GM19239 (cell line): ENCODE measurements at places on chromosomes 6 and 20.

DNA sequence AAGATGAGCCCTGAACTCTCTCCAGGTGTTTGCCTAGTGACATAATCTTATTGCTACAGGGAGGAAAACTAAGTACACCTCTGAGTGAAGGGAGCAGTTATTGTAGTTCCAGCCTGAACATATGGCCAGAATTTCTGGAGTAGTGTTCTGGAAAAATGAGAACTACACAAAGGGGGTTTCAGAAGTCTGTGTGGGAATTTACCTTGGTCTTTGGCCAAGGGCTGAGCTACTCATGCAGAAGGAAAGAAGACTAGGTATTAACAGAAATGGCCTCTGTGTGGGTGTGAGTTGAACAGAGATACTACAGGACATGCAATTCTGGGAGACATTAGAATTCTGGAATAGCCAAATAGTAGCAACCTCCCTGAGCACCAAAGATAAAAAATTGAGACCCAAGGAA, 1009.7 kb upstream of the GJE1 start:
- no peak for DNase-seq

GRCh38 chr20:51036827-51037531, 14.1 kb upstream of the KCNG1 start:
- no peak for DNase-seq

DNA sequence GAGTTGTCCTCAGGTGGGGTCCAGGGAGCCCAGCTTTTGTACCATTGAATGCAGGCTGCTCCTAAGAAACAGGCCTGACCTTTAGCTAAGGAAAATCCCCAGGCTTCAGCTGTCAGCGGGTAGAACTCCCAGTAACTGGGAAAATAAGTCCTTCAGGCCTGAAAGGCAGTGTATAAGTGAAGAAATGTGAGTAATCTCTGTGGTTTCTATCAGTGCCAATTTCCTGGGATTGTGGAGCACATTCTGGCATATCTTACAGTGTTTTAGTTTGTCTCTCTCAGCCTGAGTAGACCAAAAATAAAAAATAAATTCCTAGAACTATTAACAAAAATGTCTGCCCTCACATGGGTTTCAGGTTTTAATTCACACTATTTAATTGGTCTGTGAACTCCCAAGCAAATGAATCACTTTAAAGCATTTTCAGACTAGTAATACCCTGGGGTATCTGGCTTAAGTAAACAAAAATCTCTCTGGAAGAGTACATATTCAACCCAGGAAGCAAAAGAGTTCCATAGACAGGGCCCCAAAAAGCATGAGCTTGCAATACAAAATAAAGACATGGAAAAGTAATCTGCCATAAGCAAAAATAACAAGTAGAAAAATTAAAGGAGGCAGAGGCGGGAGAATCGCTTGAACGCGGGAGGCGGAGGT, 566.2 kb upstream of the NOX3 start:
- no peak for DNase-seq

DNA sequence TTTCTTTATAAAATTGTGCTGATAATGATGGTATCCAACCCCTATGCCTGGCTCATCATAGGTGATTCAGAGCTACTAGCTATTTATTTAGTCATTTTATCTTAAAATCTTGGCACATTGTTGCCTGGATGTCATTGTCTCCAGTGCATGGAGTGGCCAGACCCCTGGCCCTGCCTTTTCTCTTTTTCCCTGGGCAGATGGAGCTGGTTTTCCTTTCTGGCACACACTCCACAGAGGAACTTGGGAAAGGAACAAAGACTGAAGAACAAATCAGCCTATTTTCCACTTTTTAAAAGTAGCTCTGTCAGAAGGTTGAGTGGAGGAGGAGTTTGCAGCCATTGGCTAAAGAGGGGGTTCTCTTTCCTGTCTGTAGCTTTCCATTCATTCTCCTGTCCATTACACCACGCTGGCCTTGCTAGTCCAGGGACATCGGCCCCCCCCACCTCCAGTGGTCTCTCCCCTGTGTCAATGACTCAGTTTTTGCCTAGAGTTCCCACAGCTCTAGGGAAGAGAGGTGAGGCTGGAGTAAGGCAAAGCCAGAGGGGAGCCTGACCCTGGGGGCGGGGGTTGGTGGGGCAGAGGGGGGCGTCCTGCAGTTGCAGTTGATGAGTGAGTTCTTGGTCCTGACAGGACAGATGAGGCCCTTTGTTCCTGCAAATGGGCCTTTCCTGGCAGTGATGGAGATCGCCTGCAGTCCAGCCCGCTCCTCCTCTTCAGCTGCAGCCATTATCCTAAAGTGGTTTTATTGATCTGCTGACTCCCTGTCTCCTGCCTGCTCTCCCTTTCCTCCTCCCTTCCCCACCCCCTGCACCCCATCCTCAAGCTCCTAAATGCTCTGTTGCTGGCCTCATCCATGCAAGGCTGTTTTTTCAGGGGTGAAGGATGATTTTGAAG, 774.5 kb downstream of the DHX35 start:
- DNase-seq = no peak

DNA sequence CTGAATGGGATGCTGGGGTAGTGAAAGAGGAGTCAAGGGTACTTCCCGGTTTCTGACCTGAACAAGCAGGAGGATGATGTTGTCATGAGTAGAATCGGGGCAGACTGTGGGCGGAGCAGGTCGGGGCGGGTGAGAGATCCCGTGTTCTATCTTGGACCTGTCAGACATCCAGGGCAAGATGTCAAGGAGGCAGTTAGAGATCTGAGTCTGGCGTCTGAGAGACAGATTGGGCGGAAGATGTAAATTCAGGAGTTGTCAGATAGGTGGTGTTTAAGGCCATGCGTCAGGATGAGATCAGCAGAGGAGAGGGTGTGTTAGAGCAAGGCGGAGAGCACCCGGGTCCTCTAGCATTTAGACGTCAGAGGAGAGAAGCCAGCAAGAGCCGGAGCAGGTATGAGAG, 115.5 kb downstream of the DLGAP4 start:
- no peak for DNase-seq

DNA sequence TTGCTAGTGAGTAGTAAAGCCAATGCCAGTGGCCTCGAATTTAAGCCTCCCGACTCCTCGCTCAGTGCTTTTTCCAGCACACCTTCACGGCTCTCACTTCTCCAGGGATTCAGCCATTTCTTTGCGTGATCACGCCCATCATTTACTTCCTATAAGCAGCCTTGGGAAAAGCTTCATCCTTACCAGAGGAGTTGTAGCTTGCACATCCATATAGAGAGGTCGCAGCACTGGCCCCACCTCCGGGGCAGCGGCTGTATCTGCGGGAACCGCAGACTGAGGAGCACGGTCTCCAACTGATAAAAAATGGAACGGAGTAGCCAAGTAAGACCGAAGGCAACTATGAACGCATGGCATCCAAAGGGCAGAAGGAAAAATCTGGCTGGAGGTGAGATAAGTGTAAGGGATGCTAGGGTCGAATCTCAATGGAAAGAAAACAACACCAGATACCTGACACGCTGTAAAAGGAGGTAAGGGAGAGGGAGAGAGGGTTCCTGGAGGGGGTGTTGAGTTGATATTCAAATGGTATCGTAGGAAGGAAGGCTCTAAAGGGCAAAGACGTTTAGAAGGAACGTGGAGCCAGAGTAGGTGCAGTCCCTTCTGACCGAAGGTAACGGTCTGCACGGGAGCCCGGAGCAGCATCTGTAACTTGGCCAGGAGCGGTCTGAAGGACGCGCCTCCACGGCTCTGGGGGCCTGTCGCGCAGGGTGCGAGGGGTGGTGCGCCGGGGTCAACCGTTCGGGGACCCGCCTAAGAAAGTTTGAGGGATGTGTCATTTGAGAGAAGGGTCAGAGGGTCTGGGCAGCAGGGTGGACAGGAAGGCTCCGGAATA, 640 bp downstream of the NFS1 start:
- DNase-seq = no peak

DNA sequence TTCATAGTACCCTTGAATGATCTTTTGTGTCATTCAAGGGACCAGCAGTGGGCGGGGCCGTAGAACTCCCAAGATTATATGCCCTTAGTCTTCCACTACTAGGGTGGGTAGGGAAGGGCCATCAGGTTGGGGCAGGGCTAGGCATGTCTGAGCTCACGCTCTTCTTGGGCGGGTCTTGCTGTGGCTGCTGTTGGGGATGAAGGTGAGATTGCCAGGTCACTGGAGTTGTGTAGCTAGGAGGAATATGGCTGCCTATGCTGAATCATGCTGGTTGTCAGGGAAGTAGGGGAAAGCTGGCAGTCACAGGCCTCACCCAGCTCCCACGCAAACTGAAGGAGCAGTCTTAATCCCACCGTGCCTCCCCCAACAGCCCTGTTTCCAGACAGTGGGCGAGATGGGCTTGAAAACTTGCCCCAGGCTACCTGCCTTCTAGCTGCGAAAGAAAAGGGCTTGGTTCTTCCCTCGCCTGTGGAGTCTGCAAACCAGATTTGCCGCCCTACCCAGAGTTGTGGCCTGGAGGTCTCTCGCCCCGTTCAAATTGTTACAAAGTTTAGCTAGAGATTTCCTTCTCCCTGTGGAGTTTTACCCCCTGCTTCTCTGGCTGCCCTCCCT, 76.4 kb upstream of the ADGRF4 start:
- DNase-seq = no peak

DNA sequence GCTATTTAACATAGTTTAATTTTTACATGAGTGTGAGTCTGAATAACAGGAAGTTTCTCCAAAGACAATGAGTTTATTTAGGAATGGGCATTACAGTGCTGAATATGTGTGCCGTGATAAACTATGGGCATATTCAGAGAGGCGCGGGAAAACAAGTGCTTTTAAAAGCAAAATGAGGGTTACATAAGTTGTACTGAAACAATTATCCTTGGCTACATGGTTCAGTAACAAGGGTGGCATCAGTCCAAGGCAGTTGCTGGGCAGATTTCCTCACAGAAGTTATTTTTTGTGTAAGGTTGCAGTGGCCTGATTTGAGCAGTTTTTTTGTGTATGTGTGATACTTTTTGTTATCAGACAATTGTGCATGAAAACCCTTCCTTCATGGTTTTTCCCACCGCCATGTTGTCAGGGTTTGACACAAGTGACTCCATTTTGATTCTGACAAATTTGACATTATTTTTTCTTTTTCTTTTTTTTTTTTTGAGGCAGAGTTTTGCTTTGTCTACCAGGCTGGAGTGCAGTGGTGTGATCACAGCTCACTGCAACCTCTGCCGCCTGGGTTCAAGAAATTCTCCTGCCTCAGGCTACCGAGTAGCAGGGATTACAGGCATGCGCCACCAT, 22.3 kb upstream of the PXDC1 start:
- no peak for DNase-seq

DNA sequence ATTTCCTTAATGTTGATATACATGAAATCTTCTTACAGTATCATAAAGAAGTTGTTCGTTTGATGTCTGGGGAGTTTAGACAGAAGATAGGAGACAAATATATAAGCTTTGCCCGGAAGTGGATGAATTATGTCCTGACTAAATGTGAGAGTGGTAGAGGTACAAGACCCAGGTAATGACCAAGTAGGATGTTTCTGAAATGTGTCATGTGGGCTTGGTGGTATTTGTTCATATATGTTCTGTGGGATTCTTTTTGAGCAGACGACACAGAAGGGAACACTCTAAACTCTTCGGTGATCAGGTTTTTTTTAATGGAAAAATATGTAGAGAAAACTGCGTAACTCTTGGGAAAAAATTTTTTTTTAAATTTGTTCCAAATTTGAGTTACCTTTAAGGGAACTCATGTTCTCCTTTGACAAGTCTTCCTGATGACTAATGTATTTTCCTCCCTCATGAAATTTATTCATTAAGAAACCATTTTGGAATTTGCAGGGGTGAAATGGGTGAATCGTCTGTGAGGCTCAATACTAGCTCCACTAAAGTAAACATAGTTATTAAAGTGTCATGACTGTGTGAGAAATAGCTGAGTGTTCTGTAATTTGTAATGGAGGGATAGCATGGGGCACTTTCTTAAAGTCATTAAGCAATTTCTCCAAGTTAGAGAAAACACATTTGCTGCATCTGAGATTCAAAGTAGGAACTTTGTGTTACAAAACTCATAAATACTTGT, 100.6 kb downstream of the MAP3K4 start:
- no peak for DNase-seq

- no peak for DNase-seq
Measured at GRCh38 chr6:22457996-22458395, 111.4 kb upstream of the HDGFL1 start.

DNA sequence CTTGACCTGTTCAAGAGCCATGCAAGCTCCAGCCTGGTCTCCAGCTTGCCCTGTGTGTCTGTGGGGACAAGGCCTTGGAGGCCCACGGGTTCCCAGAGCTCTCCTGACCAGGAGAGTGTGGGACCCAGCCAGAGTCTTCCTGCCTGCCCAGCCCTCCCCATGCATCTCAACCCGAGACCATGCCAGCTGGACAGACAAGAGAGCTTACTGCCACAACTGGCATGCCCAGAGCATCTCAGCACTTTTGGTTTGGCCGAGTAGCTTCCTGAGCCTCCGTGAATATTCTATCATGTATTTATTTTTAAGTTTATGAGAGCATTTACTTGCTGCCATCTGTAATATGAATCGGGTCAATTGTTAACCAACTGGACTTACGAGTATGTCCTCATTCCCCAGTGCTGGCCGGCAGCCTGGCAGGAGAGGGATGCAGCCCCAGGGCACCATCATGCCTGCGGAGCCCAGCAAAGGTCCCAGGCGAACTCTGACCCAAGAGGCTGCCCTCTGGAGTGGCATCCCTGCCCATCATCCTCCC, 14.9 kb downstream of the IP6K3 start:
- no peak for DNase-seq

GRCh38 chr6:39037707-39038106, 10.9 kb upstream of the GLP1R start:
- no peak for DNase-seq

GRCh38 chr20:1870792-1871550, 24.2 kb upstream of the SIRPA start:
- DNase-seq = no peak

- no peak for DNase-seq
Measured at GRCh38 chr6:151380848-151381205, 10.5 kb downstream of the ZBTB2 start.

GRCh38 chr6:165895421-165896165, 232.6 kb upstream of the PDE10A start:
- DNase-seq = no peak

DNA sequence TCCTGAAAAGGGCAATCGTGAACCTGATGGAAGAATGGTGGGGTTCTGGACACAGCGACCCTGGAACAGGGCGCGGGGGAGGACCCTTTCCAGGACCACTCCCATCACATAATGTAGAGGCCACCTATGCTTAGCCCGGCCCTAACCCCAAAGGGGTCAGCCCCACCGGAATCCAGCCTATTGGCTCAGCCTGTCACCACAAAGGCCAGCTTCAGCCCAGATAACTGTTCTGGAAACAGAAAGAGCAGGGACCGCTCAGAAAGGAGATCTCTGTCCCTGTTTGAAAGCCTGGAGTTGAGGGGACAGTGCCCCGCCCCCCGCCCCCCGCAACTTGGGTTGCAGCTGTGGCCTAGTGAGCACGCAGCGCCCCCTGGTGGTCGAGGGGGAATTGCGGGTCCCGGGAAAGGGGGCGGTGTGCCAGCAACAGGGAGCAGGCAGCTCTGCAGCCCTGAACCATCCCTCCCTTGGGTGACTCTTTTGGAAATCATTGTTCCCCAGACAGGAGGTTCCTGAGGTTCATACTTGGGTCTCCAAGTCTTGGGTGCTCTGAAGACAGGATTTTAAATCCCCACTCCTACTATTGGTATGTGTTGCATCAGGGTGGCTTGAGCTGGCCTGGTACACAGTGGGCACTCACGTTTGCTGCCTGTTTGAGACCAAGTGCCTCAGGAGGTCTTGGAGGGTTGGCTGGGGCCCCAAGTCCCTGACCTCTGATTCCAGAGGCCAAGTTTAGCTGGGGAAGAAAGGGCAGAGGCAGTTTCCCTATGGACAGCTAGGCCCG, 1.5 kb downstream of the SIGLEC1 start:
- DNase-seq = peak; percentile 81

GRCh38 chr6:74603322-74604076, 602.4 kb downstream of the COL12A1 start:
- DNase-seq = no peak
